ENCODE measurements at places on chromosomes 5 and 9. TPM values are rescaled to one million over a fixed set of nuclear protein-coding genes. Genes with fewer than 3 reads are reported as not detected.

- DNase-seq, result peak; percentile 55
These were observed 105.1 kb upstream of the CTSL start for GRCh38 chr9:87620731-87621322.

DNA sequence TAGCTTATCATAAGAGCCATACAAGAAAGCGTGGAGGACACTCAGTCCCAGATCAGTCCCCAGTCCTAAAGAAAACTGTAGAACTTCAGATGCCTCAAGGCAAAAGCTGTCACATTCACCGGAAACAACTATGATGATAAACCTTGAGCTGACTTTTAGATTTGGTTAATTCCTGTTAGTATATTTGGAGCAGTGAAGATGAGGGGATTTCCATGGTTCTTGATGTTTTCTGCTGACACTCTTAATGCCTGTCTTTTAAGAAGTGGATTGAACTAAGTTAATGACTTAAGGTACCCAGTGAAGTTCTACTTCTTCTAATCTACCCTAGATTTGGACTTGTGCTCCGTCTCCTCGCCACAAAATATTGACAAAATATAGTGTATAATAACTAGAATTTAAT, 355.0 kb downstream of the EBF1 start:
- DNase-seq, result no peak

- DNase-seq, result no peak
These were observed 121.5 kb downstream of the RMI1 start for GRCh38 chr9:84101964-84102632.

DNA sequence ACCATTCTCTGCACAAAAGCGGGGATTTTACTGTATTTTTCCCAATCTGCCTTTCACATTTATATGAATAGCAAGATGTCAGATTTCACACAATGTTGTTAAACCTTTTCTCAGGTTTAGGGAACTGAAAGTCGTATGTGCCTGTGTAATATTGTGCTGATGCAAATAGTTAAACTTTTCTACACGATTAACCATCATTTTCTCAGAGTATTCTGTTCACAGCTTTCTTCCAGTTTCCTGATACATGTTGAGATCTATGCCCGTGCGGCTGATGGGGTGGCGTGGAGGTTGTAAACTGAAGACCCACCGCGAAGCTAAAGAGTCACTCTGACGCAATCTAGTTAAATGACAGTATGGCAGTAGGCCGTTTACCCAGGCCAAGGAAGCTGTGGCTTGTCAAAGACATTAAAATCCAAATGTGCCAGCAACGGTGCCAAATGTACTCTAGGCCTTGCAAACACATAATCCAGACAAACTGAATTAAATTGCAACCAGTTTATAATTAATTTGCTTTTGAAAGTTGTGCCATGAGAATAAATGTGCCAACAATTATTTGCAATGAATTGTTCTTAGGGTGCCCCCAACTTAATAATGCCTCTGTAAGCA, 145.7 kb downstream of the EBF1 start:
- DNase-seq, result peak; percentile 30

- DNase-seq, result no peak
These were observed 14.6 kb upstream of the GLIPR2 start for GRCh38 chr9:36121971-36122370.

- DNase-seq, result no peak
These were observed 147.5 kb upstream of the RUSC2 start for GRCh38 chr9:35342221-35342958.

DNA sequence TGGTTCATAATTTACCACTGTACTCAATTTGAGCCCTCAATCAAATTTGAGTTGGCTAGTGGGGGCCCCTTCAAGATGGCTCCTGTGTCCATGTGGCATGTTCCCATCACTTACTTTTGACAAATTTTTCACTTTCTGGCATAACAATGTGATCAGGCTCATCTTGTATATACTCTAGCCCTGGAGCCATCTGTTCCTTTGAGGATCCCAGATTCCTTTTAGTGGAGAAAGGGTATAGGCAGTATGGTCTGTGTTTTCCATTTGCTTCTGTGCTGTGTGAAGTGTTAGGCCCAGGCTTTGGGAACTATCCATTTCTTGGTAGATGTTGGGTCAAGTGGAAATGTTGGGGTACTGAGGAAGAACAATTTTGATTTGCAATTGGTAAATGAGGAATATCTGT, 45.7 kb downstream of the SH3GL2 start:
- no peak for DNase-seq

DNA sequence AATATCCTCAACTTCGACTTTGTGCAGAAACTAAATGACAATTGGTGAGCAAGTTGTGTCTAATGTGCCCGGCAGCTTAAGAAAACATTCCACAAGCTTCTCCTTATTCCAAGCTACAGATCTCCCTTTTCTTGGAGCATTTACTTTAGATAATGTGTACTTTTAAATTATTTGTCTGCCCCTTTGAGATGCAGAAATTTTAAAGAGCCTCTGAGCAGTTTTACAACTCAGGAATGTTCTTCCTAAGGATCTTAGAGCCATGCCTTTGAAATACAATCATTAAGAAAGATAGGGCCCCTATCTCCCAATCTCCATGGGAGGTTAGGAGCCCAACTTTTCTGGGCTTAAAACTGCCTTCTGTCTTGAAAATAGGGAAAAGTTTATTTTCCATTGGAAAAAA, 723.7 kb upstream of the COX7C start:
- no peak for DNase-seq

GRCh38 chr5:86500947-86501346, 116.8 kb upstream of the COX7C start:
- no peak for DNase-seq

DNA sequence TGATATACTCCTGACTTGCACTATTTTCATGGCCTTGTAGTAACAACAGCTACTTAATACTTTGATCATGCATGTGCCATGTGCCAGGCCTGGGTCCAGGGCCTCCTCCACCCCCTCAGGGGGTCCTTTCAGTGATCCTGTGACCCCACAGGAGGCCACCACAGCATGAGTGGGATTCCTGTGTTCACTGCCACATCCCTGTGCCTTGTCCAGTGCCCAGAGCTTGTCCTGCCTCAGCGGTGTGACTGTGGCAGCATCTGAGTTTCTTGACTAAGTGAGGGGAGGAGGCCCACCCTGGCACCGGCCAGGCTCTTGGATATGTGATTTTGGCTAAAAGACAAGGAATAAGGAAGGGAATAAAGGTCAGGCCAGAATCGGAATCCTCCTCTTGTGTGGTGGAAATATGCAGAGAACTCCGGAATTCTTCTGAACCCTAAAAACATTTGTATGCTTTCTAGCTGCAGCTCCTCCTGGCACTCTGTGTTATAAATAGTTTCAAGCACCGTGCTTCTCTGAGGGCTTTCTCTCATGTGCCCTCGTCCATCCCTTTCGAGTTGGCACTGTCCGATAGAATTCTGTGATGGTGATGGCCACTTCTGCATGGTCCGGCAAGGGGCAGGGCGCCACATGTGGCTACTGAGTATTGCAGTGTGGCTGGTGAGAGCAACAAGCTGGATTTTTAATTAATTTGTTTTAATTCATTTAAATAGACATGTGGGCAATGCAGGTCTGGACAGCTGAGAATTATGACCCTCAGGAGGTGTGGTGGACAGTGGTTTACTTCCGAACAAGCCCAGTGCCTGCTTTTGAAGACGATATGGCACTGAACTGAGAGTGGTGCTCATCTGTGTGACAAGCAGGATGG, 31.8 kb downstream of the TENT4A start:
- no peak for DNase-seq

GRCh38 chr5:157548513-157549282, 26.9 kb downstream of the ADAM19 start:
- DNase-seq, result no peak

DNA sequence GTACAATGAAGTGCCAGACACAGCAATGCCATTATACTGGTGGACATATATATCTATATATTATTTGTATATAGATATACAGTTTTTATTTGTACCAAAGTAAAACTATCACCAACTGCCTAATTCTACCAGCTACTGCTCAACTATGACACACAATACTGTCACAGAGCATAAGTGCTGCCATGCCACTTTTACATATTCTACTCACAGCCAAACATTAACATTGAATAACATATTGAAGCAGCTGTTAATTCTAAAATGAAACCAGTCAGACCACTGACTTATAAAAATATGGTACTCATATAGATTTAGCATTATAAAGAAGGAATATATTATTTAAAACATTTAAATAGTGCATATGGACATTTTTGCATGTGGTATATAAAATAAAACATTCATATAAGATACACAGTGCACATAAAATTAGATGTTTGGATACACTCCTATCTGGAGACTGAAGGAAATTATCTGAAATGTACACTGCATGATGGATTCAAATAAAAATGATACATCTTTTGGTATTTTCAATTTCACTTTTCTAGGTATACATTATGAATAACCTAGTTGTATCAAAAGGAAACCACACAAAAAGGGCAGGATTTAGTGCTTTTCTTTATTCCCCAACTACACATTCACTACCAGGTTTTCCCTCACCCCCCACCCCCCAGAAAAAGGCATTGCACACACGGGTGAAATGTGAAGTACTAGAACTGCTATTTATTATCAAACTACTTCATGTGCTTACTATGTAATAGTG, 48.9 kb downstream of the PKD2L2 start:
- DNase-seq, result no peak

DNA sequence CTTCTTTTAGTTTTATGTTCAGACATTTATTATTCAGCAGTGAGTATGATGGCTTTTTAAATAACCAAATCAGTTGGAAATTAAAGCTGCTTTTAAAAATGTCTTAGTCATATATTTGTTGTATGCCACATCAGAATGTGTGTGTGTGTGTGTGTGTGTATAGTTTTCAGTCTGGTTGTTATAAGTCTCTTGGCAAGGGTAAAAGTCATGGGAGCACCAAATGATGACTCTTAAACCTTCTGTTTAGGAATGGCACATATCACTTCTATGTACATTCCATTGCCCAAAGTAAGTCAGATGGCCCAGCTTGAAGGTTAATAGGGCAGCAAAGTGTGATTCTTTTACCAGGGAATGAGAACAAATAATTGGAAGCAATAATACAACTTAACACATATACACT, 135.9 kb downstream of the RNF180 start:
- DNase-seq, result no peak

DNA sequence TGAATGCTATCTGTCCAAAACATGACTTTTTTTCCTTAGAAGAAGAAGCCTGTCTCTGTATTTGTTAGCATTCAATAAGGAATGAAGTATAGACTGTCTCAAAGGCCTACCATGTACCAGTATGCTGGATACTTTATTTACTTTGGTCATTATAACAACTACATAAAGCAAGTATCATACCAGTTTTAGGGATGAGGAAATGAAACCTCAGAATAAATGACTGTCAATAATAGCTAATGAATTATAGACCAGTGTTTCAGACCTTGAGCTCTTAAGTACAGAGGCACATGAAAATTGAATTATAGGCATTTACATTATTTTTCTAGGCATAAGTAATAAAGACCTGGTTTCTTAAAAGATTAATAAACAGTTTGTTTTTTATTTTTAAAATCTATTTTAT, 166.4 kb upstream of the TLX3 start:
- DNase-seq, result no peak

DNA sequence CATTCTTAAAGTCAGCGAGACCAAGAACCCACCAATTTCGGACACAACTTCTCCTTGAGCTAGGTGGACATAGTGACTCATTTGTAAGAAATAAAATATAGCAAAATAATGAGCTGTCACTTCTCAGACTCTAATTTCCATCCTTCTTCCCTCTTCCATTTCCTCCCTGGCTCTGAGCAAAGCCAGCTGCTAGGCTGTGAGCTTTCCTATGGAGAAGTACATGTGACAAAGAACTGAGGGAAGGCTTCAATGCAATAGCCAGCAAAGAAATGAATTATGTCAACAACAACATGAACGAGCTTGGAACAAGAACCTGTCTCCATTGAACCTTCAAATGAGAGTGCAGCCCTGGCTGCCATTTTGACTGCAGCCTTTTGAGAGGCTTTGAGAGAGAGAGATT, 25.9 kb upstream of the SELENOP start:
- peak; percentile 61 for DNase-seq

Gene CXXC5
- 26.5 TPM for total RNA-seq

Gene SLC24A2
- total RNA-seq, result 0.20 TPM

Gene SARDH
- 8.4 TPM for total RNA-seq

Gene NRARP
- 5.2 TPM for total RNA-seq

Gene SLC45A2
- not detected for total RNA-seq

Gene PCDHGB4
- total RNA-seq, result 6.9 TPM

Gene MARCOL
- total RNA-seq, result not detected
